ENCODE measurements at places on chromosomes 11 and 22.

DNA sequence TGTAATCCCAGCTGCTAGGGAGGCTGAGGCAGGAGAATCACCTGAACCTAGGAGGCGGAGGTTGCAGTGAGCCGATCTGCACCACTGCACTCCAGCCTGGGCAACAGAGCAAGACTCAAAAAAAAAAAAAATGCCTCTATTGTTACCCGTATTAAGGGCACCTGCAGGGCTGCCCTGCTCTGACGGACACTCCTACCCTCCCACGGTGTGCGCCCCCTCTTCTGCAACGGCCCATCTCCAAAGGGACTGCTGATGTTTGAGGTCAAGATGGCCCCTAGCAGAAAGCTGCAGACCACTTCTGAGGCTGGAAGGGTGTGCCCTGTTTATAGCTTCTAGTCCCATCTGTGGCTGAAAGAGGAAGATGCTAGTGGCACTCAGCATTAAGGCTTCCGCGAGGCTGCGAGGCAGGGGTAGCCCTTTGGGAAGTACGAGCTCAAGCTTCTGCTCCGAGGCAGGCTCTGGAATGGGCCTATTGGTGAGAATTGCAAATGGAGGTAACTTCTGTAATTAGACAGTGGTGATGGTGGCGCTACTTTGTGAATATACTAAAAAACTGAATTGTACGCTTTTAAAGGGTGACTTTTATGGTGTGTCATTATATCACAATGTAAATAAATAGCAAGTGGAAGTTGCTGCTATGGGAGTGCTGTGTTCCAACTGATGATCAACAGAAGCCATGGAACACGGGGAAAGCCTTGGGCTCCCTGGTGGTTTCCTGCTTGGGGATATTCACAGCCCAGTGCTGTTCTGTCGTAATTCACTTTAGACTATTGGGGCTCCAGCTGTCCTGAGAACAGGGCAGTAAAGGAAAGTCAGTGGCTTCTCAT, 24.3 kb downstream of the ARFGAP2 start:
- no peak for DNase-seq

GRCh38 chr11:133949129-133949528, 7.6 kb downstream of the IGSF9B start:
- no peak for DNase-seq

GRCh38 chr11:2772544-2773031, 72.8 kb upstream of the KCNQ1OT1 start:
- peak; percentile 25 for DNase-seq

DNA sequence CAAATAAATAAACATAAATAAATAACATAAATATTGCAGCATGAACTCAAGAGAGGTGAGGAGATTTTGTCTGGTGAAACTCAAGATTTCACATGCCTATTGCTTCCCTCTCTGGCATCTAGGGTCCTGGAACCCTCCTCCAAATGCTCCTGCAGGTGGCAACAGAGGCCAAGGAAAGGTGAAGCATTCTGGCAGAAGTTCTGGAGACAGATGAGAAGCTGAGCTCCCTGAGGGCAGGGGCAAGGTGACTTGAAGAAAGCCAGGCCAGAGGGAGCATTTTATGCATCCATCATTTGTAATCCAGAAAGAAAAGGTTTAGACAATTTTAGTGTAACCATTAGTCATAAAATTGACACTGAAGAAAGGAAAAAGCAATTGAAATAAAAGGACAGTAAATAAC, 64.9 kb downstream of the ENDOD1 start:
- no peak for DNase-seq

- DNase-seq: no peak
These were observed 1.4 kb downstream of the CHRNA10 start for GRCh38 chr11:3669742-3670183.

- no peak for DNase-seq
These were observed 113.6 kb upstream of the MTNR1B start for GRCh38 chr11:92855607-92856405.

DNA sequence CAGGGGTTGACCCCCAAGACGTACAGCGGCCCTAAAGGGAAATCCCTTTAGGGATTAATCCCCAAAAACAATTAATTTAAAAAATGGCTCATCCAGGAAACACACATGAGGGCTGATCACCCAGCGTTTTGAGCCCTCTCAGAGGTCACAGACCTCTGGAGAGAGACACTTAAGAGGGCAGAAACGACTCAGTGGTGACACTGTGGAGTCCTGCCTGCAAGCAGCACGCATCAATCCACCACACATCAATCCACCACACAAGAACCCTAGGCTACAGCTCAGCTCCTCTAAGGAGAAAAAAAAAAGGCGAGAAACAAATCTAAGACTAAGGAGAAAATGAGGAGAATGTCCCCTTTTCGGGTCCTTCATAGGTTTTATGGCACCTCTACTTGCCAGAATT, 12.5 kb upstream of the SELENOH start:
- no peak for DNase-seq

DNA sequence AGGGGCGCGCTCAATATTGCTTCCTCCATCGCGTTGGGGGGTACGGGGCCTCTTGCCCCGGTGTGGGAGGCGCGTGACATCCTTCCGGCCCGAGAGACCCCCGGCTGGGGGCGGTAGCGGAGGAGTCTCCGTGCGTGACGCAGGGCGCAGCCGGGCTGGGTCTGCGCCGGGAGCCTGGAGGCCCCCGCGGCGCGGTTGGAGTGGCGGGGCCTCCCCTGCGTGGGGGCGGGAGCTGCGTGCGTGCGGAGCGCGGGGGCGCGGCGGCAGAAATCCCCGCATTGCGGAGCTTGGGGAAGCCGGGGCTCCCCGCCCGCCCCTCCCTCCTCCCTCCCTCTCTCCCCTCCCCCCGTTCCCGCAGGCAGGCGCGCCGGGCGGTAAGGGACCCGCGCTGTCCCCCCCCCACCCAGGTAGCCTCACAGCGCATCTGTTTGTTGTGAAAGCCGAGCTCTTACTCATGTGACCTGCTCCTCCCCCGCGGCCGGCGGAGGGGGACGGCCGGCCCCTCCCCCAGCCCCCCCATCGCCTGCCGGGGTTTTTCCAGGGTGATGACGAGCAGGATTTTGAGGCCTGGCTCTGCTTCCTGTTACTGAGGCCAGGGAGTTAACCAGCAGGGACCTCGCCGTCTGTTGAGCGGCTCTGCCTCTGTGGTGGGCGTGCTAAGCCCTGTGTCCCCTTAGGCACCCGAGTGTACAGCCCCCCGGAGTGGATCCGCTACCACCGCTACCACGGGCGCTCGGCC, 1.6 kb downstream of the PIM3 start:
- peak; percentile 82 for DNase-seq

GRCh38 chr22:46078241-46079092, 71.9 kb upstream of the PPARA start:
- DNase-seq: no peak

DNA sequence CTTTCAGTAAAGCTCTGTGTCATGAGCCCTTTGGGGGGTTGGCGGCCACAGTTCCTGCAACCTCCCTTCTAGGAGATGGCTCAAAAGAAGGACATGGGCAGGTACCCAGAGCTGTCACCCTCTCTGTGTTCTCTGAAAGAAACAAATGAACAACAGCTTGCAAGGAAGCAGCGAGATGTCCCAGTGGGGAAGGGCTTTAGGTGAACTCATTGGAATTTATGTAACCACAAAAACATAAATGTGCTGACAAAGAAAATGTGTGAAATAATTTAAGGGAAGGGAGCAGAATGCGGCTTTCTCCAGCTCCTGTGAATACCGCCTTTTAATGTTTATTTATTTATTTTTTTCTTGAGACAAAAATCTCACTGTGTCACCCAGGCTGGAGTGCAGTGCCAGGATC, 3.3 kb downstream of the PARVG start:
- DNase-seq: no peak

GRCh38 chr11:55658031-55658573, 3.9 kb upstream of the OR4C6 start:
- DNase-seq: no peak

DNA sequence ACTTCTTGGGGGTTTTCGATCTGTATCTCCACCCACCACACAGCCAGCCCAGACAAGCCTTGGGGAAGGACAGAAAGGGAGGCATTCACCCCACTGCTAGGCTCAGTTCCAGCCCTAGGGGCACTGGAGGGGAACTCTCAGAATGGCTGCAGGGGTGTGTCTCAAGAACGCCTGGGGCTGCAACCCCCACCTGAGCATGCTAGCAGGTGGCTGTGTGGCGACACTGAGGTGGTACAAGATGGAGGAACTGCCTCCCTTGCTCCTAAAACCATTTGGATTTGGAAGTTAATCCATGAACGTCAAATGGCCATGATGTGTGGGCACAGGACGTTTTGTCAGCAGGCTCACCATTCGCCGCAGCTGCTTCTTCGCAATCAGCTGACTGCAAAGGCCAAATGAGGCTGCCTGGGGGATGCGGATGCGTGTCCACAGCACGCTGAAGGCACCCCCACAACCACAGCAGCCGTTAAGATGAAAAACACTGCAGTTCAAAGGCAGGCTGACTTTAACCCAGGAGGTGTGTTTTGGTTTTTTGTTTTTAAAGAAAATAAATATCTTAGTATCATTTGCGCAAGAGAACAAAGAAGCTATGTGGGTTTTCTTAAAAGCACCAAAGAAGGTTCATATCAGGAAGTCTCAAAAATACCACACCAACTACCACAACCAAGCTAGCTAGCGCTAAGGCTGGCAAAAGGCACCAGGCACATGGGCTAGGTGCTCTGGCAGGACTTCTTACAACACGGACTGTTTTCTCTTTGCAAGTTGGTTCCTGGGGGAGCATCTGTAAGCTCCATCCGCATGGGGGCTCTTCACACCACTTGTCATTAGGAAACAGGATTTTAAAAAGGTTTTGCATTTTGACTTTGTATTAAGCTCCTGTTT, 22.2 kb upstream of the NAP1L4 start:
- no peak for DNase-seq

DNA sequence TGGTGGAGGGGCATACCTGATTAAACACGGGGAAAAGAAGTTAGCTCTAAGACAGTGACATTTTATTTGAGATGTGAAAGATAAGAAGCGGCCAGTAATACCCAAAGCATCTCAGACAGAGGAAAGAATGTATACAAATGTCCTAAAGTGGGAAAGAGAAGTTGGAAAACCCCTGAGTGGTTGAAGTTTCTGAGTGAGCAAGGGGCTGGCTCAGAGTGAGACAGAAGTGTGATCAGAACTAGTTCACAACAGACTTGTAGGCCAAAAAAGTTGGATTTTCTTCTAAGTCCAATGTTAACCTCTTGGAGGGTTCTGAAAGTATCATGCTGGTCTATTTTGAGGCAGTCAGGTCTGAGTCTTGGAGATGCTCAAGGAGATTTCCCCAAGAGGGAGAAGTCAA, 608.7 kb downstream of the SOX6 start:
- DNase-seq: no peak

GRCh38 chr11:64745521-64746328, 1.8 kb upstream of the RASGRP2 start:
- peak; percentile 75 for DNase-seq

DNA sequence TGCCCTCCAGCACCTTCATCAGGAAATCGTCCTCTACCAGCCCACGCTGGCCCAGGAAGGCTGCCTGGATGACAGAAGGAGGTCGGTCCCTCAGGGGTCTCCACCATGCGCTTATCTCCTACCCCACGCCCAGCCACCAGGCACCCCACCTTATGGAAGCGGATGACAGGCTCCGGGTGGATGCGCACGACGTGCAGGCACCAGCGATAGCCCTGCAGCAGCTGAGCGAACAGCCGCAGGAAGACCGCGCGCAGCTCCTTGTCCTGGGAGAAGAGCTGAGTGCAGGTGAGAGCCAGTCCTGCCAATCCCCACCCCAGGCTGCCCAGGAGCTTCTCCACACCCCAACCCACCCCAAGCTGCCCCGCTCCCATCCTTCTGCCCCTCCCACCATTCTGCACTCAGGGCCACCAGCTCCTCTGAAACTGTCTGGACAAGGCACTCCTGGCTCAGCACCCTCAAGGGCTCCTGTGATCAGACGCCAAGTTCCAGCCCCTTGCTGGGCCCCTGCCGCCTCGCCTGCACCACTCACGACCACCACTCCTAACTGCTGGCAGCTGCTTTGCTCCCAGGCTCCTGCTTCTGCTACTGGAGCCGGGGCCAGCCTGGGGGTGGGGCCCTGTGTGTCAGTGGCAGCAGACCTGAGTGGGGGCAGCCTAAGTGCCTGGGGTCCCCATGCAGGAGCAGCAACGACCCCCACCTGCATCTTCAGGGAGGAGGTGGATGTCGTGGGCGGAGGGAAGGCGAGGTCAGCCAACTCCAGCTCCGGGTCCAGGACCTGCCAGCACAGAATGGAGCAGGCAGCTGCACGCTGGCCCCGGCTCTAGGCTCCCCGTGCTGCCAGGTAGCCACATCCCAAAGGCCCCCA, 9.5 kb downstream of the SBF1 start:
- DNase-seq: no peak

DNA sequence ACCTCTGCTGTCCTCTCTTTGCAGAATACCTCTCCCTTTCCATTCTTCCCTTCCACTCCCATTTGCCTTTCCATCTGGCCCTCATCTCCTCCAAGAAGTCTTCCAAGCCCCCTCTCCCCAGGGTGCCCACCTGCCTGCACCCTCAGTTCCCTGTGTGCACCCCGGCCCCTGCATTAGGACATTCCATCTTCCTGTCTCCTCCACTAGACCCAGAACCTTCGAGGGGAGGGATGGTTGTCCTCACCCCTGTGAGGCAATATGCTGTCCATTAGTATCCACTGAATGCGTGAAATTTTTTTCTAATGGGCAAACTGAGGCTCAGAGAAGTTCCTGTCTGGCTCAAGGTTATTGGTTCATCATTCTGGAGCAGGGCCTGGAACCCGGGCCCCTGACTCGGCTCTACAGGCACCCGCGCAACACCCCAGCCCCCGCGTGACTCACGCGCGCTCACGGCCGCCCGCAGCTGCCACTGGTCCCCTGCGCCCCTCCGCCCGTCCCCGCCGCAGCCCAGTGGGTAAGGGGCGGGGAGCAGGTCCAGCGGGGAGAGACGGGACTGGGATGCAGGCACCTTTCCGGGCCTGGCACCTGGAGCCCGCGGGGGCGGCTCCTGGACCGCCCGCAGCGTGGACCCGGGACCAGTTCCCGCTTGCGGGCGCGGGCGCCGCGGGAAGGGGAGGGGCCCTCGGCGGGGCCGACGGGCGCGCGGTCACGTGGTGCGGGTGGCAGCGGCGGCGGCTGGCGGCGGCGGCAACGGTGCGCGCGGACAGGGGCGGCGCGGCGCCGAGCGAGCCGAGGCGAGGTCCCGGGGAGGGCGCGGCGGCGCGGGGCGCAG, 7.0 kb downstream of the SEPTIN3 start:
- DNase-seq: no peak

DNA sequence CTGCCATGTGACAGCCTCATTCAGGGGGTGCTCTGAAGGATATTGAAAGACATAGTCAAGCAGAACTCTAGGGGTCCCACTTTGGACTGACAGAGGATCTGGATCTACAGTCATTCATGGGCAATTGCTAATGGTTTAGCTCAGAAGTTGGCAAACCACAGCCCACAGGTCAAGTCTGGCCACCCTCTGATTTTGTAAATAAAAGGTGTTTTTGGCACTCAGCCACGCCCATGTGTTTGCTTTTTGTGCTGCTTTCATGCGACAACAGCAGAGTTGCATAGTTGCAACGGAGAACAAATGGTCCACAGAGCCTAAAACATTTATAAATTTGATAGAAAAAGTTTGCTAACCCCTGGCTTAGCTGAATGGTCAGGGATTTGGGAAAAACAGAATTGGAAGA, 41.7 kb downstream of the RPS6KA4 start:
- no peak for DNase-seq
